NCI-H1105 treated with DMSO at 0.1 percent for 48 hours (cell line): ENCODE measurements at places on chromosomes 16 and 17.

DNA sequence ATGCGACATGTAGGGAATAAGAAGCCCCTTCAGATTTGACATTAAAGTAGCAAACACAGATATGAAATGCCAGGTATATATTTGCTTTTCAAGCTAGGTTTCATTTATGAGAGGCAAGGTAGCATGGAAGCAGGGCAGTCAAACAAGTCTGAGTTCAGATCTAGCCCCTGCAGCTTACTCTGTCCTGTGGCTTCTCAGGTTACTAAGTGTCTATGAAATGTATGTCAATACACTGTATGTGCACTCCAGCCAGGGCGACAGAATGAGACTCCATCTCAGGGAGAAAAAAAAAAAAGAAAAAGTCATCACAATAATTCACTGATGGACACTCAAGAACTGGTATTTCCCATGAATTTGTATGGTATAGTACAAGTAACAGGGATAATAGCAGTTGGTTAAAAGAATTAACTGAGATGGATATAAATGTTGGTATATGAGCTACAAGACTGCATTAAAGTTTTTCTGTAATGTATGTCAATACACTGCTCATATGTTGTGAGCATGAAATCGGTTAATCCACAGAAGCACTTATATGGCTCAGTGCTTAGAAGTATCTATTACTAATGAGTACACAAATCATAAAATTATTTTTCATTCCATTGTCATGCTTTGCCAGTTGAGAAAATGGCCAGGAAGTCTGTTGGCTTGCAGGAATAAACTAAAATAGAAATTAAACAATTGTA lies 2.9 kb upstream of the WSB1 start:
- DNase-seq, result no peak

DNA sequence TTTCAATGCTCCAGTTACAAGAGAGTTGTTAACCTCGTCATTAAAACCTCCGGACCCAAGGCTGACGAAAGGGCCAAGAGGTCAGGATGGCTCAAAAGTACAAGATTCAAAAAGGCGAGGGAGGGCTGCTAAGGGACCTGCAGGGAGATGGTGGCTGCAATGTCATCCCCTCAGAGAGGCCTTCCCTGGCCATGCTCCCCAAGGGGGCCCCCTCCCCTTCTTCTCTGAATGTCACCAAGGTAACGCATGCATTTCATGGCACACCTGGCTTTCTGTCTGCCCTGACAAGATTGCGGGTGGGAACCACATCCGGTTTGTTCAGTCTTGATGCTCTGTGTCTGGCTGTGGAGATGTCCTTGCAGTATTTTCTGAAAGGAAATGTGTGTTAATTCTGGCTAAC lies 89.9 kb downstream of the C16orf78 start:
- DNase-seq, result peak; percentile 69

GRCh38 chr16:57867000-57867561 lies 64.8 kb upstream of the KIFC3 start:
- DNase-seq, result peak; percentile 81

- peak; percentile 47 for DNase-seq
These were observed 14.9 kb upstream of the TBX21 start for GRCh38 chr17:47717979-47718621.

GRCh38 chr17:1110862-1111598 lies 68.8 kb downstream of the ABR start:
- no peak for DNase-seq

DNA sequence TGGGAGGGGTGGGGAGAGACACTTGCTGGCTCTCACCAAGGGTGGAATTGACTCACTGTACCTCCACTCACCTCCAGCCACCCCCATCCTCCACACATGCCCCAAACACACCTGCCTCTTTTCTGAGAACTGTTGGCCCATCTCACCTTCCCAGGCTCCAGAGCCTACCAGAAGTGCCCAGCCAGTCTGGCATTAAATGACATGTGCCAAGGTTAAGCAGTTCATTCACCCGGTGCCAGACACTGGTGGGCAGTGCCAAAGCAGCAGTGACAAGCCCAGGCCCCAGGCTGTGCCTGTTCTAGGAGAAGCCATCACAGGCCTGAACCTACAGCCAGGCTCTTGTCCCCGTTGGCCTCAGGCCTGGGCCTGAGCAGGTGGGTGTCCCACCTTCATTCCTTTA lies 11.2 kb downstream of the MVP start:
- no peak for DNase-seq

DNA sequence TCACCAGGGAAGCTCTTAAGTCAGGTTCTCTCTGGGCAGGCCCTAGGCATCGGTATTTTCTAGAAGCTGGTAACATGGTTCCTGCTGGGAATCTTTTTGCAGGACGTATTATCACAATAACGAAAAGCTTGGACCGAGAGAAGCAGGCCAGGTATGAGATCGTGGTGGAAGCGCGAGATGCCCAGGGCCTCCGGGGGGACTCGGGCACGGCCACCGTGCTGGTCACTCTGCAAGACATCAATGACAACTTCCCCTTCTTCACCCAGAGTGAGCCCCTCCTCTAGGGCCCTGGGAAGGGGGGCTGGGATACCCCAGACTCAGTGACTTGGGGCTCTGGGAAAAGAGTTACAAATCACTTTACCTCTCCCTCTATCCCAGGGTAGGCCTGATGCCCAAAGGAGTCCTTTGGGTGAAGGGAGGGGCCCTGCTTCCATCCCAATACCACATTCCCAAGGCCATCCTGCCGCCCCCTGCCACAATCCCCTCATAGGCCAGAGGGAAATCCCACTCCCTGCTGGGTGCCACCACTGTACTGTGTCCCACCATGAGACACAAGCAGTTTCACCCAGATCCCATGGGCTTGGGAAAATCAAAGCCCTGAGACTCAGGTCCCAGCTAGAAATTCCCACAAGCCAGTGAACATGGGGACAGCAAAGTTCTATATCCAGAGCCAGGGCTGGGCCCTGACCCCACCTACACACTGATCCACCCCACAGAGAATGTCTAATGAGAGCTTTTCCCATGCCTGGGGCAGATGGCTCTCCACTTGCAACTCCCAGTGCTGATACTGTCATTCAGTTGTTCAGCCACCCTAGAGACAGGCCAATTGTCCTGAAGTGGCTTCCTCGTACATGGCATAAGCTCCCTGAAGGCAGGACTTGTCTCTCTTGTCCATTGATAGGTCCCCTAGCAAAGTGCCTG lies 23.0 kb downstream of the CDH5 start:
- DNase-seq, result no peak

GRCh38 chr16:50081428-50082018 lies 15.8 kb downstream of the HEATR3 start:
- no peak for DNase-seq

GRCh38 chr16:19071811-19072777 lies 4.7 kb downstream of the COQ7 start:
- no peak for DNase-seq

- no peak for DNase-seq
These were observed 2.3 kb downstream of the PRMT7 start for GRCh38 chr16:68313116-68313515.

GRCh38 chr17:57970710-57971109 lies 15.5 kb upstream of the CUEDC1 start:
- no peak for DNase-seq

DNA sequence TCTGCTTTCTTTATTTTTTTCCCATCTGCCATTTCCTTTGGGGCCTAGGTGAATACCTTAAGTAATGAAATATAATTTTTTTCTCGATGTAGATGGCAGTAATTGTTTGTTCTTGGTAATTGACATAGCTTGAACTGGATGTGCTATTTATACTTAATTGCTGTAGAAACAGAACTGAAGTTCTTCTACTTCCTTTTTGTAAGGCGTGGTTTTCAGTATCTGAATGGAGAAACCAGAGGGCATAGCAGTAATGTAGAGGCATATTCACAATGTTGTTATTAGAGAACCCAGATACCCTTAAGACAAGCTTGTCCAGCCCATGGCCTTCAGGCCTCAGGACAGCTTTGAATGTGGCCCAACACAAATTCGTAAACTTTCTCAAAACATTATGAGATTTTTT lies 16.4 kb downstream of the ATP6V0A1 start:
- no peak for DNase-seq

GRCh38 chr17:65297916-65298315 lies 160.7 kb downstream of the RGS9 start:
- no peak for DNase-seq
